ENCODE measurements at places on chromosomes 2 and 18.

GRCh38 chr18:69209761-69210160, 190.9 kb upstream of the DOK6 start:
- DNase-seq, result no peak

DNA sequence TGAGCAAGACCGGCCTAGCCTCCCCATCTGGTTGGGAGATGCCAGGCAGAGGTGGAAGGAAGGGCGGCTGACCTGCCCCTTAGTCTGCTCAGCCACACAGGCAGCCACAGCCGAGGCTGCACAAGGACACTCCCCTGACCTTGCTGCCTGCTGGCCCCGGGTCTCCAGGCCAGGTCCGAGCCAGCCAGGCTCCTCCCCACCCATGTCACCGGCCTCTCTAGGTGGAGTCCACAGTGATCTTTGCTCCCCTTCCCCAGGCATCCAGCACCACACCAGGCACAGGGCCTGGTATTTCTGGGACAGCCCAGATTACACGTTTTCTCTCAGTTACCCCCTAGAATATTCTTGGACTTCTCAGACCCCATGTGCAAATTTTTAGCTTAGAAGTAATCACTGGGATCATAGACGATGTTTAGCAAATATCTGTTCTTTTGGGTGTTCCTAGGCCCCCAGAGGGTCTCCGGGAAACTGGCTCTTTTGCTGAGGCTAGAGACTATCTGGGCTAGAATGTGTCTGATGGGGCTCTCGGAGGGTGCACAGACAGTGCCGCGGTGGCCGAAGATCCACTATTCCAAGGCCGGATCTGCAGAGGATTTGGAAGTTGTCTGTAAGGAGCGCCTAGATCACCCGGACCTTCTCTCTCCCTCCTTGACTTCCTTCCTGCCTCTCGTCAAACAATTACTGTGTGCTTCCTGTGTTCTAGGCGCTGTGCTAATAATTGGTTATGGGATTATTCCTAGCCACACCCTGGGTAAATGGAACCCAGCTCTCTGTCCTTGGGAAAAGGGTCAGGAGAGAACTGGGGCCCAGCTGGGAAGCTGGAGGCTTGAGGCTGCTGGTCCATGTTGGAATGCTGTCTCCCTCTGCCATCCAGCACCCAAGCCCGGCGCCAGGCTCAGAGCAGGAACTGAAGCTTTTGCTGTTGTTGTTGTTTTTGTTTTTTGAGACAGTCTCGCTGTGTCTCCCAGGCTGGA, 46.9 kb downstream of the ODC1 start:
- no peak for DNase-seq

- DNase-seq, result no peak
Observed at GRCh38 chr2:112762276-112762675, 2.1 kb downstream of the CKAP2L start.

DNA sequence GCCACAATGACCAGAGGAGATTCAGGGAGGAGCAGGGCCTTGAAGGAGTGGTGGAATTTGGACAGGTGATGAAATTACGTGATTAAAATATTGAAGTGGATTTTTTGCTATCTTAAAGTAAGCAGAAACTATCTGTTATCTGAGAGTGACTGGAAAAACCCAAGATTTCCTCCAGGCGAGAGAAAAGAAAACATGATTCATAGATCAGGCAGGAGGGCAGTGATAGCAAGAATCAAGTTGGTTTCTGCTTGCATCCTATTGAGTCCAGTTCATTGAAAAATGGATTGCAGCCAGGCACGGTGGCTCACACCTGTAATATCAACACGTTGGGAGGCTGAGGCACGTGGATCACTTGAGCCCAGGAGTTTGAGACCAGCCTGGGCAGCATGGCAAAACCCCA, 127.8 kb downstream of the NXPH2 start:
- DNase-seq, result no peak

GRCh38 chr2:157786663-157787363, 89.3 kb downstream of the ACVR1 start:
- no peak for DNase-seq

- DNase-seq, result no peak
Observed at GRCh38 chr2:235382601-235383000, 111.2 kb upstream of the AGAP1 start.

- DNase-seq, result no peak
Observed at GRCh38 chr18:23200756-23201155, 65.5 kb downstream of the CABLES1 start.

DNA sequence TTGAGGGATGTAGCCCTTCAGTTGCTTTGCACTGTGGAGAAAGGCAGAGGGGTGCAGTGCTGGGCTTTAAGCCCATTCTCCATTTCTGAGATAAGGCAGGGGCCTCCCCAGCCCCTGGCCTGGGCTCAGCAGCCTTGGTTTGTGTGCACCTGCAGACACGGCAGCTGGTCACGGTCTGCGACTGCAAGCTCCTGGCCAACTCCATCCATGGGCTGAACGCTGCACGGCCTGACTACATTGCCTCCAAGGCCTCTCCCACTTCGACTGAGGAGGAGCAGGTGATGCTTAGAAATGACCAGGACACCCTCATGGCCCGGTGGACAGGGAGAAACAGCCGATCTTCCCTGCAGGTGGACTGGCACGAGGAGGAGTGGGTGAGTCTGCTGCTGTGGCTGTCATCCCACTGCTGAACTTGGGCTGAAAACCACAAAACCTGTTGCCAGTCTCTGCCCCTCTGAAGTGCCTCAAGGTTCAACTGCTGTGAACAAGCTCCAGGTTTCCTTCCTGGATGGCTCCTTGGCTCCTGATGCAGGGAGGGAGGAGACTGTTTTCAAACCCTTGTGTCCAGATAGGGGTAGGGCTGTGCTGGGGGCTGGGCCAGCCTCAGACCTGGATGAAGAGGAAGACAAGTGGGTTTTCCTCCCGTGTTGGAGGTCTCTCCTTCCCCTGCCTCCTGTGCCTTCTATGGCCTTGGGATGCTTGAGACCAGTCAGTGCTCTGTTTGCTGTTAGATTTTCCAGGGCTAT, 54.0 kb downstream of the COA5 start:
- DNase-seq, result no peak

GRCh38 chr2:191617575-191617974, 60.4 kb upstream of the NABP1 start:
- no peak for DNase-seq

DNA sequence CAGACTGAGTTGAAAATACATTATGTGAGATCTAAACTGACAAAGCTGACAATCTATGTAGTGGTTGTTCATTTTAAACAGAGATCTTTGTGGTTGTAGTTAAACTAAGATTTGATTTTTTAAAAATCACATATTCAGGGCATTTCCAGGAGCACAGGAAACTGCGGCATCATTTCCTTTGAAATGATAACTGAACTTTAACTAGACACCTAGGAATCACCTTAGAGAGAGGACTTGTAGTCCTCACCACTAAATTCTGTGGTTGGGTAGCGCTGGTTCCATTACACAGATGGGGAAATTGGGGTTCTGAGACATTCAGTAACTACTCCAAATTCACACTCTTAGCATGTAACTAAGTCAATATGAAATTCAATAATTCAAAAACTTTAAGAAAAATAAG, 96.0 kb upstream of the TRIB2 start:
- no peak for DNase-seq

- DNase-seq, result no peak
Observed at GRCh38 chr2:241065355-241065803, 36.7 kb downstream of the MTERF4 start.
